ENCODE measurements at places on chromosomes 5 and 9.

GRCh38 chr5:80569961-80570786 is at the start of gene ANKRD34B:
TSS of gene ANKRD34B (minus strand) at chr5:80570280. CDS start at chr5:80560019, 10,261 bp downstream.
- DNase-seq = peak; percentile 59

DNA sequence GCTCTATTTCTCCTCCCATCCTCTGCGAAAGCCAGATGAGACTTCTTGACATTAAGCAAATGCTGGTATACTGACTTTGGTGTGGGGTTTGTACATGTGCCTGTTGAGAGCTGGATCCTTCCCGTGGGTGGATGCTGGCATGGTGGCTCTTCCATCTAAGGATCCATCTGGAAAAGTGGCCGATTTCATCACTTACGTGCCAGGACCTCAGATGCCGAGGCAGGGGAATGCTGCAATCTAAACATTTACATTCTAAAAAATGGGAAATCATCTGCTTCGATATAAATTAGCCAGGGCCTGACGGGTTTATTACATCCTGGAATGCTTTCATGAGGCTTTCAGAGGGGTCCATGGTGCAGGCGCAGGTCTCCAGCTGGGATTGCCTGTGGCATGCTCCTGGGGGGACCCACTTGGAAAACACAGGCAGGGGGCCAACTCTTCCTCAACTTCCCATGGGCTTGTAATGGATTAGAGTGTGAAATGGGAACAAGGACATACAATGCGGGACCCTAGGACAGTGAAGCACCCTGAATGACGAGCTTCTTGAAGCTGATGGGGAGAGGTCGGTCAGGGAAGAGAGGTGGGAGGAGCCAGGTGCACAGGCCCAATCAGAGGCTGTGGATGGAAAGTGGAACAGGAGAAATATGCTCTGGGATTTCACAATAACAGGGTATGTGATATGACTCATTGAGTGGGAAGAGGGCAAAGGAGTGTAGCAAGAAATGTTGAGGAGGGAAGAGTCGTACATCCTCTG is 105.5 kb upstream of the PITX1 start:
- DNase-seq = no peak

DNA sequence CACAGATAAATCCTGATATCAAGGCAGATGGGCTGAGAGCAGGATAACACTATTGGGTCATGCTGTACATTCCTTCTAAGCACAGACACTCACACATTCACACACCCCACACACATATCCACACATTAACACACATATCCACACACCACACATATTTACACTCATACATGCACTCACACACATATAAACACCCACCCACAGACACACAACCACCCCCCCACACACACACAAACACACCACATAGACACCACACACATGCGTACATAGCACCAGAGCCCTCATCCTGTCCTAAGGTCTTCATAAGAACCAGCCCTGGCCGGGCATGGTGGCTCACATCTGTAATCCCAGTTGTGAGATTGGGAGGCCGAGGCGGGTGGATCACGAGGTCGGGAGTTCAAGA is 322.3 kb upstream of the ADCY2 start:
- no peak for DNase-seq

GRCh38 chr5:157519579-157520253 is 55.9 kb downstream of the ADAM19 start:
- no peak for DNase-seq

- DNase-seq = no peak
Measured at GRCh38 chr9:106860721-106861639, 2.0 kb upstream of the ZNF462 start.

- DNase-seq = no peak
Measured at GRCh38 chr9:37987467-37987981, 81.5 kb downstream of the SHB start.

DNA sequence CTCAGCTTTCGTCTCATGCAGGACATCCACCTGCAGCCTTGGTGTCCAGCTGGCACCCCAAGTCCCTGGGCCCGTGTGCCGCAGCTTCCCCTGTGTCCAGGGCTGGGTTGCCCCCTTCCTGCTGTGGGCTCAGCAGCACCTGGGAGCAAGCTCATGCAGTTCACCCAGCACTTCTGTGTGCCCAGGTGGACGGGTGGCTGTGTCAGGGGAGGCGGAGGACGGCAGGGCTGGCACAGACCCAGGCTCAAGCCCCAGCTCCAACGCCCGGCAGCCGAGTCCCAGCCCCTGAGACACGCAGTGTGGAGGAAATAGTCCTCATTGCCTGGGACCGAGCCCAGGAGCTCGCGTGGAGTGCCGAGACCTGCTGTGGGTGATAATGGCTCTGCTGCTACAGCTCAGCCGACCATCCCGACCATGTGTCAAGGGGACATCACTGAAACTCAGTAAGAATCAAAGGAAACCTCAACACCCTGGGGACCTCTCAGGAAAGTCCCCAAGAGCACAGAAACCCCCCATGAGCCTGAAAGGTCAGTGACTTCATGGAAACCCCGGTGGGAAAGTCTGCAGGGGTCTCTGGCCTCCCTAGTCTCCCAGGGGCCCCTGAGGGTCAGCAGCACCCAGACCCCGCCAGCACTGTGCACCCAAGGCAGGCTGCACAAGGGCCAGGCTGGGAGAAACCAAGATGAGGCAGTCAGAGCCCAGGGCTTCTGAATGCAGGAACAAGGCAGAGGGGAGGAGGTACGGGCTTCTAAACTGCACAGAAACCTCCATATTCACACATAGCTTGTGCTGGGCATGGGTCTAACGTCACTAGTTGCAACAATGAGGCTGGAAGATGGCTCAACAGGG is 38.8 kb downstream of the LPCAT1 start:
- DNase-seq = no peak

DNA sequence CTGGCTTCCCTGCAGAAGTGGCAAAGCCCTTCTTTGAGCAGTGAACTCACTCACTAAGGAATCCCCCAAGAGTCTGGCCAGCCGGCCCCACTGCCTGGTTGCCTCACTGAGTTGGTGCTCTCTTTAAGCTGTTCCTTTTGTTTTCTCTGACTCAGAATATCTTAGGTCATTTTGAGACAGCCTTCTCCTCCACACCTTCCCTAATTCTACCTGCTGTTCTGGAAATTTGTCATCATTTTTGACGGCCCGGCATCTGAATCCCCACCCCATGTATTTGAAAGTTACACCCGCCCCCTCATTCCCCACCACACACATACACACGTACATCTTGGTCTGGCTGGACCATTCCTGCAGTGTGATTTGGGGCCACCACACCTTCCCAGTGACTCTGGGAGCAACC is 41.8 kb downstream of the FGF1 start:
- DNase-seq = no peak

GRCh38 chr5:107388141-107388861 is 282.4 kb downstream of the EFNA5 start:
- DNase-seq = no peak

GRCh38 chr5:81826128-81826527 is 75.2 kb upstream of the SSBP2 start:
- no peak for DNase-seq

- DNase-seq = no peak
Measured at GRCh38 chr5:96972599-96973334, 36.9 kb downstream of the LNPEP start.

DNA sequence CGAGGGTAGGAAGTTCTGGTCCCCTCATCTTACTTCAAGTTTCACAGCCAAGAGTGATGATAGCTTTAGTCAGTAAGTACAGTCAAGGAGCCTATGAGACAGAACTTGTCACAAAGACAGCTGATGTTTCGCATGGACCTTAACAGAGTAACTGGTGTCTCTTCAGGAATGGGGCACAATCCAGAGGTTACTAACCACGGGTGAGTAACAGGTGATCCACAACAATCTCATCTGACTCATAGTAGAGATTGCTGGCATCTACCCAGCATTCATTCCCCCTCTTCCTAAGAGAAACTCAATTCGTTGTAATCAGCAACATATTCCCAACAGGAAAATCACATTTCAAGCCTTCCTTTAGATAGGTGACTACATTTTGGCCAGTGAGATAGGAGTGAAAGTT is 126.7 kb downstream of the SNX18 start:
- DNase-seq = no peak

DNA sequence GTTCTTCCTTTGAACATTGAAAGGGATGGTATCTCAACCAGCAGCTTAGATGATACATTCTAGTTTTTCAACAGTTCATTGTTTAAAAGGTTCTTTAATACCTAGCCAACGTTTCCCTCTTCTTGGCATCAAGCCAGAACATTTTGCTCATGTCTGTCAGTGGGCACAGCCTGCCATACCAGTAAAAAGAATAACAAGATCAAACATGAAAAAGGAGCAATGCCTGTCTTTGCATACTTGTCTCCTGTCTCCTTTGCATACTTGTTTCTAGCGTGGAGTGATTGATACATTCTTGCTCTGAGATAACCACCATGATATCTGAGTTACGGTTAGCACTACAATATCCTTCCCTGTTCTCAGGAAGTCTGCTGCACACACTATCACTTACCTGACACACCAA is 248.6 kb upstream of the DAPK1 start:
- DNase-seq = no peak

DNA sequence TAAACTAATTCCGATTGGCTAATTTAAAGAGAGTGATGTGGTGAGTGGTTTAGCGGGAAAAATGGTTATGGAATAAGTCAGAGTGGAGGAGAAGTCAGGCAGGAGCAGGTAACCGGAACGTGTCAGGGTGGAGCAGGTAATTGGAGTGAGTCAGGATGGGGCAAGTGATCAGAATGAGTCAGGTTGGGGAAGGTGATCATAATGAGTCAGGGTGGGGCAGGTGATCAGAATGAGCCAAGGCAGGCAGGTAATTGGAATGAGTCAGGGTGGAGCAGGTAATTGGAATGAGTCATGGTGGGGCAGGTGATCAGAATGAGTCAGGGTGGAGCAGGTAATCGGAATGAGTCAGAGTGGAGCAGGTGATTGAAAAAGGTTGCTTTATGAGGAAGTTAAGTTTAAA is 101.4 kb downstream of the TMEM167A start:
- DNase-seq = no peak

- DNase-seq = peak; percentile 0
Measured at GRCh38 chr5:64384765-64385164, 121.0 kb upstream of the RGS7BP start.

DNA sequence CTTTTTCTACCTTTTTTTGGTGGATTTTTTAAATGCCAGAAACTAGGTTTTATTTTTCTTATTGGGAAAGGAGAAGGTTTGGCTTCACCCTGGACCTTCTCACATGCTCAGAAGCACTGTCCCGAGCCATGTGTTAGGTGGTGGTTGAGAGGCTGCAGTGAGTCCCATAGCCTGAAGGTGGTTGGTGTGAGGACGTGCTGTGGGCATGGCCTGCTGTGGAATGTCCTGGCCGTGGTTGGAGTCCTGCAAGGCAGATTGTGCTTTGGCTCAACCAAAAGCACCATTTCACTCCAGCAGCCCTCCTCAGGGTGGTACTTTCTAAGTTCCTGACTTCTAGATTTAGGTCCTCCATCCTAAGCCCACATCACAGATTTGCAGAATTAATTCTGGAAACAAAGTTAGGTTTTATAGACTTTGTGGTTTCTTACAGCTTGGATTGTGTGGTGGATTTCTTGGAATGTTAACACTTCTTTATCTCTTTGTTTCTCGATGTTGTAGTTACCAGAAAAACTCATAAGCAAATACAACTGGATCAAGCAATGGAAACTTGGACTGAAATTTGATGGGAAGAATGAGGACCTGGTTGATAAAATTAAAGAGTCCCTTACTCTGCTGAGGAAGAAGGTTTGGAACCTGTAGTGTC is 22.6 kb downstream of the OTULIN start:
- DNase-seq = no peak

DNA sequence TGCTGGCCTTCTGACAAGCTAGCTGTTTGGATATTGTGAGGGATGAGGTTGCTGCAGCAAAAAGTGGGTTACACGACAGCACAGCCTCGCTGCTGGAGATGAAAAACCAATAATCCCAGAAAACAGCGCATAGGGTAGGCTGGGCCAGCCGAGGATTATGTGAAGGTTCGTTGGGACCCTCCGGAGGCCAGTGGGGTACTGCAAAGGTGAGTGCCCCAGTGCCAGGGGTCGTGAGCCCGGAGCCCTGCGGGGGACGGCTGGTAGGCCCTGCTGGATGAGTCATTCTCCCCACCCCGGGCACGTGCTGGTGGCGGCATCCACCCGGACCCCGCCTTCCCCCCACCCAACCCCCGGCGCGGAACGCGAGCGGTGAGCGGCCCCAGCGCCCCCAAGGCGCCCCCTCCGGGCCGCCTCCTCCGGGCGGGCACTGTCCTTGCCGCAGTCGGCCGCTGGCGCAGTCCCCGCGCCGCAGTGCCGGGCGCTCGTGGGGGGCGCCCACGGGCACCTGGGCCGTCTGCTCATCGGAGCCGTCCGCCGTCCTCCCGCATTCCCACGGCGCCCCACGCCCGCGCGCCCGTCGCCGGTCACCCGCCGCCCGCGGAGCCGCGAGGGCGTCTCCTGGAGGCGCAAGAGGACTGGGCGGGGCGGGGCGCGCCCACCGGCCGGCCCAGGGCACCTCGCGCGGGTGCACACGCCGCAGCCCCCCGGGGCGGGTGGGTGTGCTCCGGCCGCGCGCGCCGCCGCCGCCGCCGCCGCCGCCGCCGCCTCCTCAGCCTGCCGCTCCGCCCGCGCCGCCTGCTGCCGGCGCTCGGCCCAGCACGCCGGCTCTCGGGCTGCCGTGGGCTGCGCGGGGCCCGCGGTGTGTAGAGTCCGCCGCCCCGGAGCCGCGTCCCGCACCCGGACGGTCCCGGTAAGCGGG is at the start of gene PHF24:
Gene PHF24, plus strand, starts transcription at position 794 of the 919 bp plus-strand sequence. CDS start 13,014 bp downstream, outside the sequence.
- no peak for DNase-seq

DNA sequence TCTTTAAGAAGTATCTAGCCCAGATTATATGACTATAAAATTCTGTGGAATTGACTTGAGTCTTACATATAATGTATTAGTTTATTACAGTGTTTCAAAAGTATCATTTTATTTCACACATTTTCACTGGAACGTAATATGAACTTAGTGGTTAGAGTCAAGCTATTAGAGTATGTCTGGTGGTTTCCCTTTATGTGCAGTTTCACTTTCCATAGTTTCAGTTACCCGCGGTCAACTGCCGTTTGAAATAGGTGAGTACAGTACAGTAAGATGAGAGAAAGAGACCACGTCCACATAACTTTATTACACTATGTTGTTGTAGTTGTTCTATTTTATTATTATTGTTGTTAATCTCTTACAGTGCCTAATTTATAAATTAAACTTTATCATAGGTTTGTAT is 50.5 kb downstream of the COMMD10 start:
- no peak for DNase-seq
